ENCODE measurements at places on chromosomes 16 and 17.
A peak's percentile ranks its signal among the peaks of the same experiment; 100 is the strongest.

DNA sequence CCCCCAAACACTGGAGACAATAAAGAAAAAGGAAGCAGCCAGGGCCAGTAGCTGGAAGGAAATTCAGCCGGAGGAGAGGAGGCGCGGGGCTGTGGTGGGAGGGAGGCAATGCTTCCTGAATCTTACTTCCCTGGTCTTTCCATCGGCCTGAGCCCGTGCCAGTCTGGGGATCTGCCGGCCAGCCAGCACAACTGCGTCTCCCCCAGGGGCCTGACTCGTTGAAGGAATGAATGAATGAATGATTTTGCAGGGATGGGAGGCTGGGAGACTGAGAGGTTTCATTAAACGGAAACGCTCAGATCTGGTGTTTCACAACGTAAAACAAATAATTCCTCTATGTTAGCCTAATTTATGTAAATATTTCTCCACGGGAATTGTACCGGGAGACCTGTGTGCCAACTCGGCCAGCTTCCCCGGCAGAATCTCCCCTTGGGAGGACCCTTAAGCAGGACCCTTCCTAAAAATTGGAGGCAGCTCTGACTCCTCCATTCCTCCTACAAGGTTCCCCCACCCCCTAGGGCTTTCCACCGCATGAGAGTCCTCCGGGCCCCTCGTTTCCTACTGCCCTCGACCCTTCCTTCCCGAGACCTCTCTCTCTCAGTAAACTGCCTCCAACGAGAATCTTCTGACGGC is 1.3 kb upstream of the BAIAP2 start:
- DNase-seq, result no peak

DNA sequence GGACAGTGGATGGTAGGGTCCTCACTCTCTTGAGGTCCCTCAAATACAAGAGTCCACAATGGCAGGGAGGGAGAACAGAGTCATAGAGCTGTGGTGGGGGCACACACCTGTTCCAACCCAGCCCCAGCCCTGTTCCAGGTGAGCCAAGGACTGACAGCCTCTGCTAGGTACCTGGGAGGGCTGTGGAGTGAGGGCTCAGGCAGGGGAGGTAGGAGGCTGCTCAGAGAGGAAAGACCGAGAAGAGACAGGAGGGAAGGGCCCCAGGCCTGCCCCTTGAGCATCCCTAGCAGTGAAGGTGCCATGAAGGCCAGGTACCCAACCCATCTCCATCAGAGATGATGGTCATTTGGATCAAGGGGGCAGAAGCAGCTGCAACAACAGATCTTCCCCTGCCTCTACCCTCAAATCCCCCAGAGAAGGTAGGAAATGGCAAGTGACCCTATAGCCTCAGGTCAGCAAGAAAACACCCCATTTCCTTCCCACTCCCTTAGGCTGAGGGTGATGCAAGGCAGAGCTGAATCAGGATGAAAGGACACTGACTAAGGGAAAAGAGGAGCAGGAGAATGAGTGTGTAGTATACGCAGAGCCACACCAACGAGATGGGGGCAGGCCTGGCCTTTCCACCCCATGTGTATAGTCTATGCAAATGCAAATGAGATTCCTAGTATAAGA is 28.6 kb downstream of the CD300LG start:
- DNase-seq, result no peak

DNA sequence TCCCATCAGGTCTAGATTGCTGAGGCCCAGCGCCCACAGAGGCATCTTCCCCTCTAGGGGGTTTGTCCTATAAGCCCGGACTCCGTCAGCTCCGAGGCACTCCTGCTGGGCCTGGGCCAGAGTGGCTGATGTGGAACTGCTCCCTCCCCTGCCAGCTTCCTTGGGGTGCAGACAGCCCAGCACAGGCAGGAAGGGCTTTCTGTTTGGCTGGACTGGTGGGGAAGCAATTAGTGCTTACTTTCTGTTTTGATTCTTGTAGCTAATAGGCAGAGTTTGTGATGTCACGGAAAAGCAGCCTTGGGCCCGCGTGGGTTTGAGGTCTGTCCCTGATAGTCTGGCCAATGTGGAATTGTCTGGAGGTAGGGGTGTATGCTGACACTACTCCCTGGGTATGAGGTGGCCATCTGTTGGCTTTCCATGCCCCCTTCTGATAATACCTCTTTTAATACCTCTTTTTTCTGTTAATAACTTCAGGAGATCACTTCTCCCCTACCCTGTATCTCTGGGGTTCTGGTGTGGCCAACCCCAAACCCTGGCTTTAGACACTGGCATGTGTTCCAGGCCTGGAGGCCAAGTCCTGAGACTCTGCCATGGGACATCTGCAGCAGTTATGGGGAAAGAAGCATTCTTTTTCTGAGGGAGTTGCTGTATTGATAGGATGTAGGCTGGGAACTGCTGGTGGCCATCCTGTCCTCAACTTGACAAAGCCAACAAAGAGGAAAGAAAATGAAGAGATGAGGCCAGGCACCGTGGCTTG is 190.9 kb downstream of the RAB11FIP4 start:
- DNase-seq, result no peak

DNA sequence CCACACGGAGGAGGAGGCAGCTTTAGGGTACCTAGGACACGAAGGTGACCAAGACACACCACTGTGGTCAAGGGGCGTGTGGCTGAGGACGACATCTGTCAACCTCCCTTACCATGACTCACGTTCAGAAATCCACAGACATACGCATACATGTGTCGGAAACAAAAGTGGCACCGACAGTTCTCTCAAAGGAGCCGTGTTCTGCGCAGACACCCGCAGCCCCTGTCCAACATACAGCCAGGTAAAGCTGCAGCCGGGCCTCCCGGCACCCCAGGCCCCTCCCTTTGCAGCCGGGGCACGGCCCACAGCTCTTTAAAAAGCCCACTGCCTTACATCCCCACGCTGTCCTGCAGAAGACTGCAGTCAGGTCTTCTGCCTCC is 40.5 kb upstream of the KLHDC4 start:
- peak; percentile 3 for DNase-seq

GRCh38 chr17:78144147-78144719 is 2.0 kb upstream of the C17orf99 start:
- DNase-seq, result no peak

DNA sequence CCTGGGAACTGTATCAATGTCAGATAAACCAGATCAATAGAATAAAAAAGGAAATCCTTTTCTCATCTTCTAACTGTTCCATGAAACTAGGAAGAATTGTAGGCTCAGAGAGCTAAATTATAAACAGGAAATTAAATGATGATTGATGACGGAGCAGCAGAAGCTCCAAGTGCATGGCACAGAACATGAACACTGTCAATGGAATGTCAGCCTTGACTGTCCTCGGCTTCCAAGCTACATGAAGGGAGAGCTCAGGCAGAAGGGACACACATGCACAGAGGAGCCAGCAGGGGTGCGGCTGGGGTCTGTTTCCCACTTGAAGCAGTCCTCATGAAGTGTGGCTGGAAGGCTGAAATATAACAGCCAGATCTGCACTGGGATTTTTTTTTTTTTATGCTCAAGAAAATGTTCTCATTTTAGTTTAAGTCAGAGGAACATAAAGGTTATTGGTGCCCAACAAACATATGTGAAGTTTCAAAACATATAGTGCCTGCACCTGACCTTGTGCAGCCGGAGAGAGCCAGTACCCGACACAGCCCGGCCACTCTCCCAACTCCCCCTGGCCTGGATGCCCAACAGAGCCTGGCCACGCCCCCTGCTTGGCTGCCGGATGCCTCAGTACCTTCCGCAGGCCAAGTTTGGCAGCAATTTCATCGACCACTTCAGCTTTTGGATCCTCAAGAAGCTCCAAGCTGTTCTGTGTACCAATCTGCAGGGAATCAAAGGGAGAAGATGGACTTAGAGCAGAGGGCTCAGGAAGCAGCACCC is 37.0 kb downstream of the NPLOC4 start:
- DNase-seq, result no peak

DNA sequence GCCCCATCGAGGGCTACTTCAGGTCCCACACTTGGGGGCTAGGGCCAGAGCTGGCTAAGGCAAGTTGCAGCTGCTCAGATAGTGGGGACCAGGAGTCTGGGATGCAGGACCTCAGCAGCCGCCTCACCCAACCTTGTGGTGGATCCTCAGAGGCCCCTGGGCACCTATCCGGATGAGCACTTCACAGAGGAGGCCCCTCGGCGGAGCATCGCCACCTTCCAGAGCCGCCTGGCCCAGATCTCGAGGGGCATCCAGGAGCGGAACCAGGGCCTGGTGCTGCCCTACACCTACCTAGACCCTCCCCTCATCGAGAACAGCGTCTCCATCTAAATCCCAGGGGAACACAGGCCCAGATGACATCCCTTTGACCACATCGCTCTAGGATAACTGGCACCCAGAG is 9.4 kb downstream of the ALOX15B start:
- no peak for DNase-seq

DNA sequence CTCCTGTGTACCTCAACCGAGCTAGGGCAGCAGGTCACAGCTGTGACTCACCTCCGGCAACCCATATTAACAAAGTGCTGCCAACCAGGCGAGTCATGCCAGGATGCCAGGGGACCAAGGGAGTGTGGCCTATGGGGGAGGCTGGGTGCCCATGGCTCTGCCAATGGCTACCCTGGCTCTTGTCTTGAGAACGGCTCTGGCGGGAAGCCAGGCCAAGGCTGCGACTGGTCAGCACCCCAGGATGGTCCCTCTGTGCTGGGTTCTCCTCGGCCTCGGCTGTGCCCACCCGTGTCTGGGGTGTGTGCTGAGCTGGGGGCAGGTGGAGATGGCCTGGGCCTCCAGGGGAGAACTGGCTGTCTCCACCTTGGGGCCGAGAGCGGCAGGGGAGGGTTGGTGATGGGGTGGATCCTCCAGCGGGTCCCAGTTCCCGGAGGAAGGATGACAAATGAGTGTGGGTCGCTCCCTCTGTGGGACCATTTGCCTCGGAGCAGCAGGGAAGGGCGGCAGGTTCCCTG is 75.8 kb downstream of the MRC2 start:
- peak; percentile 22 for DNase-seq

- peak; percentile 37 for DNase-seq
Measured at GRCh38 chr17:1374431-1375177, 25.4 kb downstream of the YWHAE start.

- DNase-seq, result no peak
Measured at GRCh38 chr16:7919782-7920181, 587.1 kb downstream of the RBFOX1 start.

GRCh38 chr17:78366109-78366848 is 6.4 kb upstream of the SOCS3 start:
- DNase-seq, result no peak

- DNase-seq, result no peak
Measured at GRCh38 chr16:66475232-66475631, 48.1 kb downstream of the BEAN1 start.

- no peak for DNase-seq
Measured at GRCh38 chr16:61858988-61859387, 177.2 kb downstream of the CDH8 start.

DNA sequence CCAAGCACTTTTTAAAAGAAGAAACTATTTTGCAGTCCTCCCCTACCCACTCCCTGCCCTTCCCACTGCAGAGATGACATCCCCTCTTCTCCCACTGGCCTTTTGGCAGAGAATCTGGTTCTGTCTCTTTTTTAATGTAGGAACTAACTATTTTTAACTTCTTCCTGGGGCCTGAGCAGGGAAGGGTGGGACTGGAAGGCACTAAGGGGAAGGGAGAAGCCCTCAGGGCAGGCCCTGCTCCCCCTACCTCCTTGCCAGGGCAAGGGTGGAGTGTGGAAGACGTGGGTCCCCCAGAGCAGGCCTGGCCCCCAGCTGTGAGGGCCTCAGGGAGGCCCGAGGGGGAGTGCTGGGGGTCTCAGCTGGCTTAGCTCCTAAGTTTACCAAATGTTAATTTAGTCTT is 19.5 kb downstream of the UNC13D start:
- no peak for DNase-seq

DNA sequence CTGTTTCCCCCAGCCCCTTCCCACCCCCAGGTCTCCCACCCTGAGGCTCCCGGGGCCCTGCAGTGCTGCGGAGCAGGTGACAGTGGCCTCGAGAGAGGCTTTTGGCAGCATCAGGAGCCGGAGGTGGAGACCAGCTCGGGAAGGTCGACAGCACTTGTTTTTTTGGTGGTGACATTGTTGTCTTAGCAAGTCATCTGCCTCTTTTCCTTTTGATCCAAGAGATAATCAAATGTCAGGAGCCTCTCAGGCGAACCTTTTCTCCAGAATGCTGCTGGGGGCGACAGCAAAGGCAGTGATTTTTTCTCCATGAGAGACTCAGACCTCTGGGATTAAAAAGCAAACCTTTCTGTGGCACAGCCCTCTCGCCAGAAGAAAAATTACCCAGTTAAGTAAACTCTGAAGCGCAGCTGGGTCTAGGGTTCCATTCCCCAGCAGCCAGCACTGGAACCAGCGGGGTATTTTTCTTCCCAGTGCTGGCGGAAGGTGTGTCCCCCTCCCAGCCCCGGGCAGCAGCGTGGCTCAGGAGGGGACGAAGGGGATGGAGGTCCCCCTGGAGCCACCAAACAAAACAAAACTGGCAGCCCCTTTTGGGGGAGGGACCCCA is 37.2 kb downstream of the GRIN2C start:
- no peak for DNase-seq

DNA sequence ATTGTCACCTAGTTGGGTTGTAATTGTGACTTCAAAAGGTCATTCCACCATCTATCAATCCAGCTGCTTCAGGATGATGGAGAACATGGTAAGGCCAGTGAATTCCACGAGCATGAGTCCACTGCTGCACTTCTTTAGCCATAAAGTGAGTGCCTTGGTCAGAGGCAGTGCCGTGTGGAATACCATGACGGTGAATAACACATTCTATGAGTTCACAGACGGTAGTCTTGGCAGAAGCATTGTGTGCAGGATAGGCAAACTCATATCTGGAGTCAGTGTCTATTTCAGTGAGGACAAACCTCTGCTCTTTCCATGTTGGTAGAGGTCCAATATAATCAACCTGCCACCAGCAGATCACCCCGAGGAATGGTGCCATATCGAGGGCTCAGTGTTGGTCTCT is 650.9 kb downstream of the KCNJ2 start:
- DNase-seq, result no peak

DNA sequence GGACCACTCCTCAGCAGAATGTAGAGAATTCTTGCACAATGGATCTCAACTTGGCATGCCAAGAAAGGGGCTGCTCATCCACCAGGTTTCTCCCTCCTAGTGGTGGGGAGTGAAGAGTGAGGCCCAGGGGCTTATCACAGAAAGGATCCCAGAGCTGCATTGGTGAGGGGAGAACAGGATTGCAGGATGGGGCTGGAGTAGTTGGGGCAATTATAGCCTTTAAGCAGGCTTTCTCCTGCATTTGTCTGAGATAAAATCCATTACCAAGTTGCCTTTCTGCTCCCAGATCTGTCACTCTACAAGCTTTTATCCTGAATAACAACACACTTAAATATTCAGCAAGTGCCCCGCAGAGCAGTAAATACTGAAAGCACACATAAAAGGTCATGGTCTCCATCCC is 130.8 kb upstream of the CES5A start:
- DNase-seq, result no peak

DNA sequence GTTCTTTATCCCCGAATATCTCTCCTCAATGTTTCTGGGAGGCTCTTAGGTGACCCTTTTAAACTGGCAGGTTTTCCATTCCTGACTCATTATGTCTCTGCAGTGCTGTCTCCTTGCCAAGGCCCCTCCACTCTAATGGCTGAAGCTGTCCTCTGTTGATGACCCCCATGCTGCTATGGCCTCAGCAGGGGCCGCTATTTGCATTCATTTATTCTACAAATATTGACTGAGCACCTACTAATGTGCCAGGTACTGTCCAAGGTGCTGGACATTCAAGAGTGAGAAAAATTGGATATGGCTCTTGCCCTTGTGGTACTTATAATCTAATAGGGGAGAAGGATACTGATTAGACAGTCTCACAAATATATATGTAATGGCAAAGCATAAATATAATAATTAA is 55.4 kb downstream of the GP2 start:
- no peak for DNase-seq
